CD4-positive, alpha-beta T cell treated with Interferon alpha-2 for 1 hour (primary cell): ENCODE measurements at places on chromosomes 3 and 15.

GRCh38 chr15:56036546-56037067, 43.2 kb upstream of the NEDD4 start:
- no peak for DNase-seq

DNA sequence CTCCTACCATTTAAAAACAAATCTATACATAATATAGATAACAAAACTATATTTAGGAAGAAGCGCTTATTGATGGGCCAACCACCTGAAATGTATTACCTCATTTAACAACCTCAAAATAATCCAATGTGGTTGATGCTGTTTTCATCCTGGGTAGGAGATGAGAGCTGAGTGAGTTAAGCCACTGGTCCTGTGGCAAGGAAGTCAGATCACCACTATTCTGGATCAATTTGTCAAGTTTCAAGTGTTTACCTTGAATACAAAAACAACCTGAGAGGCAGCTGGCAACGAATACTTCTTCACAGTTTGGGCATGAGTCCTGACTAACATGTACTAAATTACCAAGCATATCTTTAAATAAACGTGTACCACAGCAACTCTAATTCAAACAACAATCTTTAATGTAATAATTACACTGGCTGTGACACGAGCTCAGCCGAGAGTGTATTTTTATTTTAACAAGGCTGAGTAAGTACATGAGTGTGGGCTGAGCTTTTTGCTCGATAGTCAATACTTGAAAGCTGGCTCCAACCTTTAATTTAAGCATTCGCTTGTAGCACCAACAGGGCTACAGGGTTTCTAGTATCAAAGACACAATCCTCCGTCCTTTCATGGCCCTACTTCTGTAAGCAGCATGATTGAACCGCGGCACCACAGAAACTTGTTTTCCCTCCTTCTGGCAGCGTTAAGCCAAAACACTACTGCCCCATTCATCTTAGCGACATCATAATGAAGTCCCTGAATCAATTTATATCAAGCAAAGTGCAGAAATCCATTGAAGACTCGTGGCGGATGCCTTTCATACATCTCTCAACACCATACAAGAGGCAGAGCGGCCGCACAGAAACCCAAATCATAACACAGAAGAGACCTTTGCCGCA, 93.8 kb upstream of the ICE2 start:
- DNase-seq, result no peak

DNA sequence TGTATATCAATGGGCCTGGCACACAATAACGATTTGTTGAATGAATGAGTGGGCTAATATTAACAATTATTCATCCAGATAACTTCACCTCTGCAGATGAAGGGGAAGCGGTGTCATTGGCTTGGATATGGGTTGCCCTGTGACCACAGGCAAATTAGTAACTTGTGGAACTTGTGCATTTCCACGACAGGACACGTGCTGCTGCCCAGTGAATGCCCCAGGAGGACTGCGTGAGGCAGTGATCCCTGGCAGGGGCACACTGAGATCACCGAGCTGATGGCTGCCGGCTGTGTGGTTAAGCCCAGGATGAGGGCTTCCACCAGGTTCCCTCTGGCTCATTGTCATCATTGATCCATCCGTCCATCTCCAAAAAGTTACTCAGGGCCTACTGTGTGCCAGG, 84.1 kb upstream of the HACD2 start:
- no peak for DNase-seq

- no peak for DNase-seq
Observed at GRCh38 chr3:141330235-141330634, 38.1 kb upstream of the ZBTB38 start.

- DNase-seq, result no peak
Observed at GRCh38 chr3:11187681-11188080, 33.4 kb downstream of the HRH1 start.

GRCh38 chr3:15151166-15151565, 52.2 kb upstream of the RBSN start:
- no peak for DNase-seq

- no peak for DNase-seq
Observed at GRCh38 chr15:85388566-85389305, 8.3 kb downstream of the AKAP13 start.

DNA sequence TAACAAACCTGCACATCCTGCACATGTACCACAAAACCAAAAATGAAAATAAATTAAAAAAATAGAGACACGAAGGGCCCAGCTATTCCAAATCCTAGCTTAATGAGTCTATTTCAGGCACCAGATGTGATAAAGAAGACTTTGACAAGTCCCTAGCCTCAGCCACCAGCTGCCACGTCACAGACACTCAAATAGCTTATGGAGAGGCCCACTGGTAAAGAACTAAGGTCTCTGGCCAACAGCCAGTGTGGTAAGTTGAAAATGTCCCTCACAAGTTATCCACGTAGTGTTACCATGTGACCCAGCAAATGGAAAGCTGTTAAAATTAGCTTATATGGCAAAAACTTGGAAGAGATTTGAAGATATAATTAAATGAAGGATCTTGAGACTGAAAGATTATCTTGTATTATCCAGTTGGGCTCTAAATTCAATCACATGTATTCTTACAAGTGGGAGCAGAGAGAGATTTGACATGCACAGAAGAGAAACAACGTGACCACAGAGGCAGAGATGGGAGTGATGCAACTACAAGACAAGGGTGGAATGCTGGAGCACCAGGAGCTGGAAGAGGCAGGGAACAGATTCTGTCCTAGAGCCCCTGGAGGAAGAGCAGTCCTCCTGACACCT, 10.9 kb downstream of the ACSBG1 start:
- no peak for DNase-seq

DNA sequence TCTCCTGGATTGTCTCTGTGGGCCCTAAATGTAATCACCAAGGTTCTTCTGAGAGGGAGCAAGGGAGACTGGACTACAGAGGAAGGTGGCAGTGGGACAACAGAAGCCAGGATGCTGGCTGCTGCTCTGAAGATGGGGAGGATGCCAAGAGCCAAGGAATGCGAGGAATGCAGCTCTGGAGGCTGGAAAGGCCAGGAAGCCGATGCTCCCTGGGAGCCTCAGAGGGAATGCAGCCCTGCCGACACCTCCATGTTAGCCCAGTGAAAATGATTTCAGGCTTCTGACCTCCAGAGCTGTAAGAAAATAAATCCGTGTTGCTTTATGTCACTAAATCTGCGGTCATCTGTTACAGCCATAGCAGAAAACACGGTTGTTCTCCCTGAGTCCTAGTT, 44.1 kb downstream of the UMPS start:
- no peak for DNase-seq
